A549 treated with DMSO at 1 μM for 4 hours (cell line): ENCODE measurements at places on chromosomes 13 and 19. TPM values are rescaled to one million over a fixed set of nuclear protein-coding genes. Genes with fewer than 3 reads are reported as not detected.

The NTF4 gene
- 0.37 to 0.85 TPM (median 0.52 TPM) in 5 replicates for total RNA-seq

The EPS8L1 gene
- total RNA-seq, result 2.8 to 5.9 TPM (median 5.7 TPM) in 5 replicates

The GARIN5A gene
- total RNA-seq, result 1.4 to 2.2 TPM (median 1.8 TPM) in 5 replicates

The KRTDAP gene
- total RNA-seq, result not detected in 5 replicates

The CERS1 gene
- 3.9 to 6.3 TPM (median 5.1 TPM) in 5 replicates for total RNA-seq

The ZNF20 gene
- total RNA-seq, result 0.11 to 0.35 TPM in 2 of 5 replicates, not detected in the others

The CBARP gene
- total RNA-seq, result 2.3 to 4.0 TPM (median 3.7 TPM) in 5 replicates

The GPC5 gene
- 0.02 to 0.10 TPM in 2 of 5 replicates, not detected in the others for total RNA-seq

The CA11 gene
- 8.5 to 11.3 TPM (median 9.8 TPM) in 5 replicates for total RNA-seq

The ARHGAP33 gene
- 3.5 to 9.2 TPM (median 6.2 TPM) in 5 replicates for total RNA-seq

The PRODH2 gene
- total RNA-seq, result 0.27 to 0.66 TPM (median 0.41 TPM) in 4 of 5 replicates, not detected in the other

The OR1M1 gene
- total RNA-seq, result not detected in 5 replicates

The FSD1 gene
- 7.5 to 8.4 TPM (median 7.8 TPM) in 5 replicates for total RNA-seq

The TRIM28 gene
- total RNA-seq, result 659 to 835 TPM (median 753 TPM) in 5 replicates

The NLRP5 gene
- total RNA-seq, result not detected in 5 replicates
